Activated effector memory CD4-positive, alpha-beta T cell treated with Interleukin-2 at 50 U/mL for 16 hours (primary cell): ENCODE measurements at places on chromosomes 16 and 17.

DNA sequence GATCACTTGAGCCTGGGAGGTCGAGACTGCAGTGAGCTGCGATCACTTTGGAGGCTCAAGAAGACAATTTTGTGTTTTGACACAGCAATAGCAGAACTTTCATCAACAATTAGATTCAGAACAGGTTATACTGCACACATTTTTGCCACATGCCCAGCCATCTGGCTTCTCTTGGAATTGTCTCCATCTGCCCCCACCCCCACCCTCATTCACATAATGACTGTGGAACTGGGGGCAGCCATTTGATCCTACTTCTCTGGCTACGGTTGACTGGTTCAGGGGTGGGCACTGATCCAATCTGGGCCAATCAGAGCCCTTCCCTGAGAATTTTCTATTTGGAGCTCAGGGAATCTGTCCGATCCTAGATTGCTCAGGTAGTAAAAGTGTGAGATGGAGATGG is 14.0 kb downstream of the TMEM92 start:
- DNase-seq = no peak

- no peak for DNase-seq
Observed at GRCh38 chr17:58301504-58302150, 20.9 kb upstream of the MPO start.

GRCh38 chr17:58452738-58453137 is 35.4 kb upstream of the RNF43 start:
- DNase-seq = no peak

DNA sequence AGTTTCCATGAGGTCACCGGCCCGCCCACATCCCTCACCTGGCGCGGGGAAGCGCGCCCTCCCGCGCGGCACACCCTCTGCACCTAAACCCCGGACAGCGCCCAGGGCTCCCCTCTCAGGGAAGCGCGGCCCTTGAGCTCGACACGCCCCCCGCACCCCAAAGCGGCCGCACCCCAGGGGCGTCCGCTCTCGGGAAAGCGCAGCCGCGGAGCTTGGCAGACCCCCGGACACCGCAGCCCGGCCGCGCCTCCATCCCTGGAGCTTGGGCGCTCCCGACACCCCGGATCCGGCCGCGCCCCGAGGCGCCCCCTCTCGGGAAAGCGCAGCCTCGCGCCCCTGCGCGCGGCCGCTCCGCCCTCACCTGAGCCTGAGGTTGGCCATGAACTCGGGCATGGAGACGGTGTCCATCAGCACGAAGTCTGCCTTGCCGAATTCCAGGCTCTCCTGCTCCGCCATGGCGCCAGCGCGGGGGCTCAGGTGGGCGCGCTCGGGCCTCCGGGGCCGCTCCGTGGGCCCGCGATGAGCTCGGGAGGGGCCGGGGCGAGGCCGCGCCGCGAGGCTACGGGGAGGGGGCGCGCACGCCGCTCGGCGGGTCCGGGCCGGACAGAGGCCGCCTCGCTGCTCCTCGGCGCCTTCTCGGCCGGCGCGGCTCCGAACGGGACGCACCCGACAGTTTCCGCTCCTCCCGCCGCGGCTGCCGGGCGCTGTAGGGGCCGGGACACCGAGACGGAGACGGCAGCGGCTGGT is at the start of gene MYO1D:
Gene MYO1D, minus strand, starts transcription at position 708 of the 747 bp plus-strand sequence. Its CDS starts 252 bp downstream, at position 456.
- DNase-seq = peak; percentile 49

GRCh38 chr16:29820271-29820701 is at the start of gene MVP:
Gene MVP, plus strand, starts transcription at chr16:29820462. Its CDS starts 10,088 bp downstream, at chr16:29830550.
- DNase-seq = peak; percentile 37

- DNase-seq = no peak
Observed at GRCh38 chr16:71364133-71364681, 5.7 kb downstream of the CALB2 start.

- no peak for DNase-seq
Observed at GRCh38 chr17:40418428-40418706, 671 bp upstream of the TOP2A start.

DNA sequence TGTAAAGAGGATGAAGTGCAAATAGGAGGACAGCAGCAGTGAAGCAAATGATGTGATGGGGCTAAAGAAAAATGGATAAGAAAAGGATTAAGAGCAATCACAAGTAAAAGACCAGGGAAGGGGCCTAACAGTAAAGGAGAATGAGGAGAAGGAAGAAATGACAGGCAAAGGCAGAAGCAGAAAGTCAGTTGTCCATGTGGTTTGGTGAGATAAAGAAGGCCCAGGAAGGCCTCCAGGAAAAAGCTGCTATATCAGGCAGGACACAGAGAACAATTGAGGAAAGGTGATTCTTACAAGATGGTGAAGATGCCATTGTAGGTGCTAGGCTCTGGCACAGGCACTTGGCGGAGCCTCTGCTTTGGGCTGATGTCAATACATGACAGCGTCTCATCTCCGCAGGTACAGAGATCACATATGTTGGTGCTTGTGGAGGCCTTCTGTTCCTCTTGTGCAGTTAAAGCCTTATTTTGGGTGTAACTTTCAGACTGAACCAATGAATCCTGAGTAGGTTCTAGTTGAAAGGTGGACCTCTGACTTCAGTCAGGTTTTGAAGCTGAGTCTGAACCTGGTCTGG is 18.1 kb downstream of the RDM1 start:
- no peak for DNase-seq

- no peak for DNase-seq
Observed at GRCh38 chr17:61393904-61394629, 5.6 kb upstream of the TBX2 start.

GRCh38 chr16:84367750-84368307 is 509 bp upstream of the ATP2C2 start:
- no peak for DNase-seq

GRCh38 chr17:77810536-77810935 is 148.0 kb upstream of the TNRC6C start:
- no peak for DNase-seq

DNA sequence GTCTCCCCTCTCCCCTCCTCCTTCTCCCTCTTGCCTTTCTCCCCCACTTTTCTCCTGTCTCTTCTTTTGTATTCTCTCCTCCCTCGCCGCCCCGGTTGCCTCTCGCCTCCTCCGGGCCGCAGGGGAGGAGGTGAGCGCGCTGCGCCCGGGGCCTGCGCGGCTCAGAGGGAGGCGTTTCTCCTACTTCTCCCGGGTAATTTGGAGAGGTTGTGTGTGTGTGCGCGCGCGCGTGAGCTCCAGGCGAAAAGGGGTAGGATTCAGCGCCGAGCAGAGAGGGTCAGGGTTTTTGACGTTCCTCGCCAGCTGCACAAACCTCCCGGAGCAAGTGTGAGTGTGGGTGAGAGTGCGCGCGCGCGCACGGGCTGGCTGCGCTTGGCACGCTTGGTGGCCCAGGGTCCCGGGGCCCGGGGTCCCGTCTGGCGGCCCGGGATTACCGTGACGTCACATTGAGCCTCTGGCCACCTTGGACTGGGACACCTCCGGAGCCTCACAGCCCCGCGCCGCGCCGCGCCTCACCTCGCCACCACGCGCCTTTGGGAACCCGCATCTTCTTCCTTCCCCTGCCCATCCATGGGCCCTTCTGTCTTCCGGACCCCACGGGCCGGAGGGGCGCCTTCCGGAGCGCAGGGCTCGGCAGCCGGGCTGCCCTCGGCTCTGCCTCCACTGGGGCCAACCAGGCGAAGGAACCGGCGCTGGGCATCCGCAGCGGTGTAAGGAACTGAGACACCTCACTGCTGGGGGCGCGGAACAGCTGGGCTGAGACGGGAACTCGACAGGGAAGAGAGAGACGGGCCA is 479 bp downstream of the IRX6 start:
- no peak for DNase-seq

- DNase-seq = no peak
Observed at GRCh38 chr16:52455549-52456277, 91.2 kb downstream of the TOX3 start.

- no peak for DNase-seq
Observed at GRCh38 chr17:78294776-78295175, 63.3 kb downstream of the TMEM235 start.

DNA sequence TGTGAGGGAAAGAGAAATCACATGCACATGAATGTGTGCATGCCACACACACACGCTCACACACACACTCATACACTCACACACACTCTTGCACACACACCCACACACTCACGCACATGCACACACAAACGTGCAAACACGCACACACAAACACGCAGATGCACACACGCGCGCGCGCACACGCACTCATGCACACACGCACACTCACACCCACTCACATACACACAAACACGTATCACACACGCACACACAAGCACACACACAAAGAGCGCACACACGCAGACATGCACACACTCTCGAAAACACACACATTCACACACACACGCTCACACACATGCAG is 72.2 kb downstream of the GAS7 start:
- no peak for DNase-seq

DNA sequence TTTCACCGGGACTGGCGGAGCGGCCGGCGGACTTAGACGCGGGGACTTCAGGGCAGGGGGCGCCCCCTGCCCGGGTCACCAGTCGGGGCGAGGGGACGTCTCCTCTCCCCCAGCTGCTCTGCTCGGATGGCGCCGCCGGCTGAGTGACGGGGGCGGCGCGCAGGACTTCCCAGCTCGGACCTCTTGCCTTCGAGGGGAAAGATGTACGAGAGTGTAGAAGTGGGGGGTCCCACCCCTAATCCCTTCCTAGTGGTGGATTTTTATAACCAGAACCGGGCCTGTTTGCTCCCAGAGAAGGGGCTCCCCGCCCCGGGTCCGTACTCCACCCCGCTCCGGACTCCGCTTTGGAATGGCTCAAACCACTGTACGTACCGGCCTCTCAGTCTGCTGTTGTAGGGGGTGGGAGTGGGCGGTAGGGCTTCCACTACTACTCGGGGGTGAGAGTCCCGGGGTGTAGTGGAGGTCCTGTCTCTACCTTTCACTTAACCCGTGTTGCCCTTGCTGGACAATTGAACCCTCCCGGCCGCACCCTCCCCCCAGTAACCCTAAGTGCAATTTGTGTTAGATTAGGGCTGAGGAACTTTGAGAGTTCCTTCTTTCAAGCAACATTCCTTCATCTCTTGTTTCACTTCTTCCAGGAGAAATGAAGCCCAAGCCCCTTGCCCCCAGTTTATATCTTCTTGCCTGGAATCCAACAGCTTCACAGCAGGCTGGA is 21.9 kb downstream of the GJD3 start:
- DNase-seq = no peak

- DNase-seq = no peak
Observed at GRCh38 chr16:7650431-7650830, 317.8 kb downstream of the RBFOX1 start.
